Cardiac fibroblast (primary cell): ENCODE measurements at places on chromosomes 11 and 22.

- peak; percentile 42 for DNase-seq
These were observed 5.6 kb downstream of the DDX6 start for GRCh38 chr11:118785362-118785761.

- no peak for DNase-seq
These were observed 34.3 kb upstream of the SHISAL1 start for GRCh38 chr22:44347080-44347479.

DNA sequence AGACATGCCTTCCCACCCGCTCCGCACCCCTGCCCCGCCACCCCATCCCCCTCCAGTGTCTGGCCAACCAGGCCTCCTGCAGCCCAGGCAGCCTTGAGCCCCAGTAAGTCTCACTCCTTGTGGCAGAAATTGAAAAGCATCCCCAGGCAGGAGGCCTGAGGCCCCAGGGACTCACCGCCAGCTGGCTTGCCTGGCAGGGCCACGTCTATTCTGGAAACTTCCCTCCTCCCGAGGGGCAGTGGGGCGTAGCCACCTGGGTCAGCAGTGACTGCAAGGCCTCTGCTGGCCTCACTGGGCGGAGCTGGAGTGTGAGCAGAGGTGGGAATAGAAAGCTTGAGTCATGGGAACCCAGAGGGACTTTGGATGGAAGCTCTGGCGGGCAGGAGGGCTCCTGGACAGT is 26.3 kb downstream of the ANO1 start:
- DNase-seq, result no peak

DNA sequence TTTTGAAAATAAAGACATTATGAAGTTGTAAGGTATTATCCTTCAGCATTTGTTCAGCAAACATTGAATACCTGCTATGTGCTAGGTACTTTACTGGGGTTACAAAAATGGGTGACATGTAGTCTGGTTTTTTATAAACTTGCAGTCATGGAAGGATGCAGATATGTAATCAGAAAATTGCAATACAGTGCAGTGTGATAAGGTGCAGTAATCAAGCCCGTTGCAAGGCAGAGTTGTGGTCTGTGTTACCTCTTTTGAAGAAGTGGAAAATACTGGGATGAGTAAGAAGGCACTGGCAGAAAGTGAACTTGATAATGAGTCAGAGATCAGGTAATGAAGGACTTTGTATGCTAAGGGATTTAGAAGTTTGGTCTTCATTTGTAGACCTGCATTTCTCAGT is 8.1 kb downstream of the FBXO7 start:
- no peak for DNase-seq

DNA sequence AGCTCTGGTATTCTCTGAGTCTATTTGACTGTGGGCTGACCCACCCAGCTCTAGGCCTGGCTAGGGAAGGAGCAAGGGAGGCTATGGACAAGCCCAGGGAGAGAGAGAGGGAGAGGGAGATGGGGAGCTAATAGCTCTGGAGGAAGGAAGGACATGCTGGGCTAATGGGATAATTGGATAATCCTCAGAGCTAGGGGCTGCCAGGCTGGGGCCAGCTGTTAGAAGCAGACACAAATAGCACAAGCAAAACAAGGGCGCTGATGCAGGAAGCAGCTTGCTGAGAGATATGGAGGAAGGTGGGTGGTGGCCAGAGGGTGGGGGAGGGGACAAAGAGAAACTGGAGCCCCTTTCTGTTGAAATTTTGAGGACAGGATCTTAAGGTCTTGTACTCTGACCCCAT is 23.2 kb downstream of the ADORA2A start:
- no peak for DNase-seq

GRCh38 chr11:64243236-64243854 is 2.5 kb downstream of the FKBP2 start:
- DNase-seq, result no peak

DNA sequence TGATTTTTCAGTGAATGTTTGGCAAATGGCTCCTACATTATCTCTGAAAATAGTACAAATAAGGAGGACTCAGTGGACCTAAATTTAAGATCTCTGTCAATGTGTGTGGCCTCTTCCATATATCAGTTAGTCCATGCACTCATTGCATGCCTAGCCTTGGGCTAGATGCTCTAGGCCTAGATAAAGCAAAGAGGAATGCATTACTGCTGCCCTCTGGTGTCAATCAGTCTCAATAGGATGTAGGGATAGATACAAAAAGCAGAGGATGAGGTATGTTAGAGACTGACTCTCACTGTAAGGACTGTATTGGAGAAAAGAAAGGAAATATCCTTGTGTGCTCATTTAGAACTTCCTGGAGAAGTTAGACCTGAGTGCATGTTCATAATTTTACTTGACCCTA is 42.0 kb downstream of the MS4A2 start:
- peak; percentile 2 for DNase-seq

GRCh38 chr11:122744357-122744756 is 88.8 kb downstream of the UBASH3B start:
- DNase-seq, result no peak

DNA sequence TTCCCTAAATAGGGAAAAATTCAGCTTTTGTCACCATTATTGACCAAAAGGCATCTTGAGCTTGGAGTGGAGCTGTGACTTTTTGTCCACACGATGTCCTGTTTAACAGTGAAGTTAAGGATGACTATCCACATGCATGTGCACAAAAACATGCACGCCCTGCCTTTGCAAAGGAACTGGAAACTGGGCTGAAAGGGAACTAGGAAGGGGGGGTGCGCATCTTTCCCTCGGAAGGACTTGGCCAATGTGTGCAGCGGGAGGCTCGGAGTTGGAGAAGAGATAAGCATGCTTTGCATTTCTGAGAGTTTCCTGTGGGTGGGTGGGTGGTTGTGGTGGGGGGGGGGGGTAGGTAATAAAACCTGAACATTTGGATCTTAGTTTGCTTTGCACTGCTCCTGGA is 411 bp upstream of the KIRREL3 start:
- no peak for DNase-seq

- DNase-seq, result peak; percentile 15
These were observed 37.6 kb downstream of the ZNF195 start for GRCh38 chr11:3341298-3341697.

GRCh38 chr11:66464916-66465315 is 1.8 kb upstream of the PELI3 start:
- no peak for DNase-seq

GRCh38 chr11:61971248-61972111 is 4.0 kb upstream of the FTH1 start:
- peak; percentile 100 for DNase-seq

- DNase-seq, result peak; percentile 54
These were observed 27.3 kb downstream of the SERGEF start for GRCh38 chr11:17985517-17985916.

DNA sequence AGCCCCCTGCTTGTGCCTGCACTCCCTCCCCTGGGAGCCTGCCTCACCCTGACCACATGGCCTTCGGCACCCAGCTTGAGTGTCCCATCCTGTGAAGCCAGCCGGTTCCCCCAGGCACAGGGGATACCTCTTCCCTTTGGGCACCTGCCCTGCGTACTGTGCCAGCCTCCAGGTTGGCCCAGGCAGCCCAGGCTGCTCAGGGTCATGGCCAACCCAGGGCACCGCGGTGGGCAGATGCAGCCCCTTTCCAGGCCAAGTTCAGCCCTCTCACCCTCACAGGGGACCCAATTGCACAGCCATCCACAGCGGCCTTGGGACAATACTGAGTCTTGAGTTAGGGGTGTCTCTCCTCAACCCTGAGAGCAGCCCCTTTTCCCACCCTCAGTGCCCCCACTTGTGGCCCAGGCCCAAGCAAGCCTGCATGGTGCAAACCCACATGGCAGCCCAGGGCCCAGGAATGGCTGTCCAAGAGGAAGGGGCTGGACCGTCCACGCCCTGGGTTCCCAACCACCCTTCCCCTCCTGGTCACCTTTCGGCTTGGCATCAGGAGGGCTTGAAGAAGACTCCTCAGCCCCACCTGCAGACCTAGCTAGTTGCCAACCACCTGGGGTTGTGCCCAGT is 87.7 kb downstream of the CDKN1C start:
- DNase-seq, result no peak

- DNase-seq, result peak; percentile 32
These were observed 65.9 kb downstream of the MED15 start for GRCh38 chr22:20573176-20573832.
